Dermis microvascular lymphatic vessel endothelial cell (primary cell): ENCODE measurements at places on chromosomes 3 and 15. TPM values are rescaled to one million over a fixed set of nuclear protein-coding genes. Genes with fewer than 3 reads are reported as not detected.

GRCh38 chr15:100880897-100881242 lies 1.2 kb downstream of the ALDH1A3 start:
- DNase-seq, result no peak

SCG5 gene
- 0.39 and 0.51 TPM in 2 replicates for total RNA-seq

- DNase-seq, result no peak
These were observed 873.8 kb downstream of the ROBO2 start for GRCh38 chr3:77913524-77914174.

DNA sequence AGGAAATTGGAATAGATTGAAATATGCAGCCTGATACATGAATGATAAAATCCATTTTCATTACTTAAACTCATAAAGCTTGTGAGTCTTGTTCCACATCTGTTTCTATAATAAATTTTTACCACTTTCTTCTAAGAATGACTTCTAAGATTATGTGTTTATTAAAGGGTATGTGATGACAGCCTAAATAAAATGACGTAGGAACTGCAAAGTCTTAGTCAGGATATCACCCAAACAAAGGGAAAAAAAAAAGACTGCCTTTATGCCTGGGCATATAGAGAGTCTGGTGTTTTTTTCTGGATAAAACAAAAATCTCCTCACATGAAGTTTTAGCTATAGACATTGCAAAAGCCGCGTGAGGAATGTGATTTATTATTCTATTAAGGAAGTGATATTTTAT lies 844.0 kb downstream of the DIPK2A start:
- no peak for DNase-seq

DNA sequence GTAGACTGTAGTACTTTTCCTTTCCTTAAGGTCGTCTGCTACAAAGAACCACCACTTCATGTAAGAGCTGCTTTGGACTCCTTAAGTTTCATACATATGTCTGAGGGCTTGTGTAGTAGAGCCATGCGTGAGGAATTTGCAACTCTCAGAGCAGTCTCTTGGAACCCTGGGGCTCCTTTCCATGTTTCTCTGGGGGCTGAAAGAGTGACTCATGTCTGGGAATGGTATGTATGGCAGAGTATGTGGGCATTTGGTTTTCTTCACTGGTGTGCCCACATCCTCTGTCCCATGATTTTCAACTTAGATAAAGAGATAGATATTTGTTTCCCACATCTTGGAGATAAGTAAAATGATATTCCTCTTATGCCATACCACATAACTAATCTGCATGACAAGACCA lies 20.6 kb upstream of the RBM5 start:
- no peak for DNase-seq

CD80 gene
- under 0.01 TPM in 1 of 2 replicates, not detected in the other for total RNA-seq

DNA sequence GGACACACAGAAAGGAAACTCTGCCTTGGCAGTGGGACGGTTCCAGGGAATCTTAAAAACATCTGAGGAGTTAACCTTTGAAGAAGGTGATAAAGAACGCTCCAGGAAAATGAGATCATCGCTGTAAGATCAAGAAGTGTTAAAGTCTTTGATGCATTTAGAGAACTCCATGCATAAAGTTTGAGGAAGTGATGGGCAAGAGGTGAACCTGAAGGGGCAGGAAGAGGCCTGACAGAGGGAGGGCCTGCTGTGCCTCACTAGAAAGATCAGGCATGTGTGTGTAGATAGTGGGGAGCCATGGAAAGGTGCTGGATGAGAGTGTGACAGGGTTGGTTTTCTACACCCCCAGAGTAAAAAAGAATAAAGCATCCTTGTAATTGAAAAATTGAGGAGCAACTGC lies 889.2 kb downstream of the MCTP2 start:
- no peak for DNase-seq

GRCh38 chr3:9887480-9887879 lies 2.9 kb upstream of the JAGN1 start:
- no peak for DNase-seq

DNA sequence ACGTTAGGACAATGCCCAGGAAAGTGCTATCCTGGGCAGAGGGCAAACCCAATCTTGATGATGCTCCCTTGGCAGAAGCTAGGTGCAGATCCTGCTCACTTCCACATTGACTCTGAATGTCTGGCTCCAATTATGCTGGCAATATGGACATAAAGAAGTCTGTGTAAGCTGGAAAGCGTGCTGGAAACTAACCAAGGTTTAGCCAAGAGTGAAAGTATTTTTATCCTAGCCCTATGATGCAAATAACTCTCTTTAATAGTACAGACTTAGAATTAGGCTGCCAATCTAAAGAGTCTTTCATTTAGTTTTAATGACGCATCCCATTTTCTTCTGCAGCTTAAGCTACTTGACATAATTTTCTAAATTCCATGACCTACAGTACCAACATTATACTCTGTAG lies 571.8 kb downstream of the TUSC7 start:
- no peak for DNase-seq

GRCh38 chr3:134326760-134327593 lies 47.3 kb downstream of the AMOTL2 start:
- DNase-seq, result peak; percentile 64

DNA sequence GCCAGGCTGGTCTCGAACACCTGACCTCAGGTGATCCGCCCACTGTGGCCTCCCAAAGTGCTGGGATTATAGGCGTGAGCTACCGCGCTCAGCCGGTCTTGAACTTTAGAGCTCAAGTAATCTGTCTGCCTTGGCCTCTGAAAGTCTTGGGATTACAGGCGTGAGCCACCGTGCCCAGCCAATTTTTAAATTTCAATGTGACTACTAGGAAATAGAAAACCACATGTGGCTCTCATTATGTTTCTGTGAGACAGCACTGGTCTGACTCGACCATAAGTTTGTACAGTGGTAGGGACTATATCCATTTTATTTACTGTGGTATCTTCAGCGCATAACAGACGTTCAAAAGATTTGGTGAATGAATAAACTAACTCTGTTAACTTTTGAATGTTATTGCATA lies 9.1 kb downstream of the ZFAND6 start:
- DNase-seq, result no peak

- DNase-seq, result no peak
These were observed 82.2 kb downstream of the TRAK1 start for GRCh38 chr3:42173307-42173706.

GOLGA6D gene
- total RNA-seq, result not detected in 2 replicates

DNA sequence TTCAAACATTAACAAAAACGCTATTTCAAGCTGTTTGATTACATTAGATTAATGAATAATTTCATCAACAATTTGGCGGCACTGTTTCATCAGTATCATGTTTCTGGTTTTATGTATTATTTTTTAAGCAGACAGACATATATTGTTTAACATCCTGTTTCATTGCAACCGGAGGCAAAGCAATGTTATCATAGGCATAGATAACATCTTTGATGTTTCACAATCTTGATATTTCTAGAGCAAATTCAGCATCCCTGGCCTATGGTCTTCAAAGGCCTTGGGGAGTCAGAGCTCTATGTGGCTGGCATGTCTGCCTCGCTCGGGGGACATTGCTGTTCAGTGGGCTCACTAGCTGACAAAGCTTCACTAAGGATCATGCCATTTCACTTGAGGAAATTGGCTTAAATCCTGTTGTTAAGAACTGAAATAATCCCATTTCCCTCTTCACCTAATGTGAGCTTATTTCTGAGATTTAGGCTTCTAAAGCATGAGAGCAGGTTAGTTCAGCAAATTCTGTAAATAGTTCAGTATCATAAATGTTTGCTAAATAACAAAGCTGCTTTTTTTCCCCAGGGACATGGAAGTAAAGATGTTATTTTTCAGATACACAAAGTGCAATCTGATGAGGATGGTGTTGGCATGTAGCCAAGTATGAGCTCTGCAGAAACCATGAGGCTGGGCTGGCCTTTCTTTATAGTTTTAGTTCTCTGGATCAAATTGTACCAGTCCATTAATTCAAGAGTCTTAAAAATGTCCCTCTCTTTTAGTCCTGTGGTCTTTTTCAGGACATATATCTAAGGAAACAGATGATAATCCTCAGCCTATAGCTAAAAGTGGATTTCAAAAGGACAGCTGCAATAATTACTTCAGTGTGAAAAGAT lies 941.4 kb downstream of the PLOD2 start:
- DNase-seq, result no peak

CXCR6 gene
- total RNA-seq, result not detected in 2 replicates

DNA sequence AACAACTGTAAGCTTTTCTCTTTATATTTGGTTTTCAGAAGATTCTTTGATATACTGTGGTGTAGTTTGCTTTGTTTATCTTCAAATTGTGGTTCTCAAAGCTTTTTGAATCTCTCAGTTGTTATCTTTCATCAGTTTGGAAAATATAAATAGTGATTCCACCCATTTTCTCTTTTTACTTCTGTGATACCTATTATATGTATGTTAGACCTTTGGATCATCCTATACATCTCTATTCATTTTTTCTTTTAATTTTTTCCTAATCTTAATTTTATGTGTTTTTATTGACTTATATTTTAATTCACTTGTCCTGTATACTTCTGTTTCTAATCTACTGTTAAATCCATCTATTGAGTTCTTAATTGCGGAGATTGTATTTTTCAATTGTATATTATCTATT lies 160.7 kb upstream of the COL8A1 start:
- DNase-seq, result no peak

PLA2G4B gene
- 0.13 and 1.0 TPM in 2 replicates for total RNA-seq

STAB1 gene
- 117 and 330 TPM in 2 replicates for total RNA-seq

DNA sequence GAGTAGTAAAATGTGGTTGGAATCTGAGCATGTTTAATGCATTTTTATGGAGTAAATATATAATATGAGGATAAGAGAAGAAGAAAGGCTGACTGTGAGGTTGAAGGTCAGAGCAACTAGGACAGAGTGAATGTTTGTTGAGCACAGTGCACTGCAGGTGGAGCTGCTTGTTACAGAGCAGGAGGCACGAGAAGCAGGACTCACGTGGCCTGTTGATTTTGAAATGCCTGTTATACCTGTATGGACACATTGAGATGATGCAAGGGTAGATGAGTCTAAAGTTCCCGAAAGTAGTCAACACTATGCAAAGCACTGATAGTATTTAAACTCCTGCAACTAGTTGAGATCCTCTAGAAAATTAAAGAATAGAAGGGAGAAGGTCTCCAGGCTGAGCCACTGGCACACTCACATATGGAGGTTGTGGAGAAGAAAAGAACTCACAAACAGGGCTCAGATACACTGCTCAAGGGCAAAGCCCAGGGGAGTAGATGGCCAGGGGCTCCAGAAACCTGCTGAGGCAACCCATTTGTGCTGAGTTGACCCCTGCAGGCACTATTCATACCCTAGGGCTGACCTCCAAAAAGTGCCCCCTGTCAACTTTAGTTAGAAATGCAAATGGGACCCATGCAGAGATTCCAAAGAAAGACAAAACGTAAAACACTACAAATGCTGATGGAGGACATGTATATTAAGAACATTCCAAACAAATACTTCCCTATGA lies 541.5 kb downstream of the GABRG3 start:
- no peak for DNase-seq

DNA sequence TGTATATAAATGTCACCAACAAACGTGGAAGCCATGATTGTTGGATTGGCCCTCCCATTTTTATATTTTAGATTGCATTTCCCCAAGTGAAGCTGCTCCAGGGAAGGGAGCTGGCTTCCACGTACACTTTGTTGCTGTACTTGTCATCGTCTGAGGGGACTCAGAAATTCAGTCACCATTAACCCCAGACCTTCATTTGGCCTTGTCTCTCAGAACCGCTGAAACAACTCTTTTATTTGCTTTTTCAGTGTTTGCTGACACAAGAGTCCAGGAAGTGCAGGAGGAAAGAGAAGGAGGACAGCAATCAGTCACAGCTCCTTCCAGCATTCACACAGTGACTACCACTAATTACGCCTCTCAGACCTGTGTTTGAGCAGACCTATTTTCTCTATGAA lies 276.5 kb downstream of the TBL1XR1 start:
- peak; percentile 26 for DNase-seq

- no peak for DNase-seq
These were observed 104.5 kb upstream of the BFSP2 start for GRCh38 chr3:133295199-133295901.

- no peak for DNase-seq
These were observed 1.3 kb downstream of the HHLA2 start for GRCh38 chr3:108297647-108298046.

GRCh38 chr3:4406746-4407568 lies 60.1 kb downstream of the SUMF1 start:
- peak; percentile 27 for DNase-seq

GRCh38 chr3:120196812-120197211 lies 88.2 kb downstream of the GPR156 start:
- no peak for DNase-seq

- DNase-seq, result no peak
These were observed 27.7 kb downstream of the CHDH start for GRCh38 chr3:53818221-53819162.

- no peak for DNase-seq
These were observed 392.9 kb upstream of the ROBO2 start for GRCh38 chr3:76646921-76647562.

- no peak for DNase-seq
These were observed 18.9 kb downstream of the PHC3 start for GRCh38 chr3:170162630-170163029.

GRCh38 chr3:47117807-47118364 lies 46.0 kb downstream of the SETD2 start:
- no peak for DNase-seq

DNA sequence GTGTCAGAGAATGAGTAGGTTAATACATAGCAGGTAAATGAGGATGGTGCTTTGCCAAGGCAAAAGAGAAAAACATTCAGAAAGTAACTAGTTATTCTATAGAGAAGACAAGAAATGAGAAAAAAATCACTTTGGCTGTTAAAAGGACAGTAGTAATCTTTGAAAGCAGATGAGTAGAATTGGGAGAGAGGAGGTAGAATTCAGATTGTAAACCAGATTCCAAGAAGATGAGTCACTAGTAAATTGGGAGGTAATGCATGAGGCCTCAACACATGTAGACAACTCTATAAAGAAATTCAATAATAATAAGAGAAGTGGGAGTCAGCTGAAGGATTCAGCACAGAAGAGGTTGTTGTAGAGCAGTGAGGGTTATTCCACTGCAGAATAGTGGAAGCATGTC lies 81.4 kb downstream of the MBNL1 start:
- DNase-seq, result no peak

DNA sequence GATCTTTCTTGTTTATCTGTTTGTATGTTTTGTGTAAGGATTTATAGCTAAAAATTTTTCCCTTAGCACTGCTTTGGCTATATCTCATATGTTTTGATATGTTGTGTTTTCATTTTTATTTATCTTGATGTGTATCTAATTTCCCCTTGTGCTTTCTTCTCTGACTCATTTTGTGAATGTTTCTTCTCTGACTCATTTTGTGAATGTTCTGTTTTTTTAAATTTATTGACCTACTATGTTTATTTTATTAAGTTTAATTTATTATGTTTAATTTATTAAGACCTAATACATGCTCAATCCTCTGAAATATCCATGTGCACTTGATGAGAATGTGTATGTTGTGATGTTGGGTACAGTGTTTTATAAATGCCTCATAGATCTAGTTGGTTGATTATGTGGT lies 793.5 kb upstream of the CADM2 start:
- no peak for DNase-seq

CEMIP gene
- total RNA-seq, result 0.26 and 0.38 TPM in 2 replicates

DNA sequence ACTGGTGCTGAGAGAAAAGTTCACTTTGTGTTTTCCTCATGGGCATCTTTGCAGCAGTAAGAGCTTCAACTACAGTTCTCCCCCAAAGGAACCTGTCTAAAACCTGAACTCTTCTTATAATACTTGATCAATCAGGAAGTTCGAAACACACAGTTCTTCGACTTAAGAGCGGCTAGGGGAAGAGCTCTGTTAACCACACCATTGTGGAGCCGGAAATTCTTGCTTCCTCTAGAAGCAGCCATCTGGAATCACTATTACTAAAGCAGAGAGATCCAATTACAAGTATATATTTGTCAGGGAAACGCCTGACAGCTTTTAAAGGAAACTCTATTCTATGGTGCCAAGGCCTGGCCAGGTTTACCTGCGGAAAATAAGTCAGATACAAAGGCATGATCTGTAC lies 337.3 kb upstream of the CBLB start:
- peak; percentile 78 for DNase-seq

GRCh38 chr15:51191072-51191670 lies 96.5 kb upstream of the TNFAIP8L3 start:
- peak; percentile 94 for DNase-seq
